ENCODE measurements at places on chromosomes 5 and 9. TPM values are rescaled to one million over a fixed set of nuclear protein-coding genes. Genes with fewer than 3 reads are reported as not detected.

GRCh38 chr5:61811052-61811451, 479.0 kb downstream of the ZSWIM6 start:
- DNase-seq = no peak

TLR4 gene
- total RNA-seq = 2.2 TPM

KIAA1958 gene
- 5.7 TPM for total RNA-seq

DEPDC1B gene
- total RNA-seq = 3.8 TPM

SLC6A7 gene
- total RNA-seq = under 0.01 TPM

- DNase-seq = no peak
Observed at GRCh38 chr9:125343518-125344275, 82.1 kb downstream of the GAPVD1 start.

- DNase-seq = no peak
Observed at GRCh38 chr5:39337252-39337915, 26.9 kb downstream of the C9 start.

DNA sequence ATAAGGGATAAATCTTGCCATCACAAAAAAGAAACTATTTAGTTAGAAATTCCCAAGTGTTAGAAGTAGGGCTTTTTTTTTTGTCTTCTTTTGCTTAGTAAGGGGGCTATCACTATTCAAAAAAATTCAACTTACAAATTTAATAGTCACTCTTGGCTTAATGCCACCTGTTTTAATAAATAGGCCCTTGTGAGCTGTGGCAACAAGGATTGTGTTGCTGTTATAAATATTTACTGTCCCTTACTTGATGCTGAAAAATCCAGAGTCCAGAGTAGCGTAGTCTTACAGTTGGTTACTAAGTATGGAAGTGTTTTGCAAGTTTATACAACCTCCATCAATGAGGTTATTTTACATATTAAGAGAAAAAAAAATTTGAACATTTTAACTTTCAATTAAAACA, 21.4 kb upstream of the CEP78 start:
- DNase-seq = no peak

All from hematopoietic multipotent progenitor cell (in vitro differentiated cells).